ENCODE measurements at places on chromosomes 16 and 17. TPM values are rescaled to one million over a fixed set of nuclear protein-coding genes. Genes with fewer than 3 reads are reported as not detected.
A peak's percentile ranks its signal among the peaks of the same experiment; 100 is the strongest.

DNA sequence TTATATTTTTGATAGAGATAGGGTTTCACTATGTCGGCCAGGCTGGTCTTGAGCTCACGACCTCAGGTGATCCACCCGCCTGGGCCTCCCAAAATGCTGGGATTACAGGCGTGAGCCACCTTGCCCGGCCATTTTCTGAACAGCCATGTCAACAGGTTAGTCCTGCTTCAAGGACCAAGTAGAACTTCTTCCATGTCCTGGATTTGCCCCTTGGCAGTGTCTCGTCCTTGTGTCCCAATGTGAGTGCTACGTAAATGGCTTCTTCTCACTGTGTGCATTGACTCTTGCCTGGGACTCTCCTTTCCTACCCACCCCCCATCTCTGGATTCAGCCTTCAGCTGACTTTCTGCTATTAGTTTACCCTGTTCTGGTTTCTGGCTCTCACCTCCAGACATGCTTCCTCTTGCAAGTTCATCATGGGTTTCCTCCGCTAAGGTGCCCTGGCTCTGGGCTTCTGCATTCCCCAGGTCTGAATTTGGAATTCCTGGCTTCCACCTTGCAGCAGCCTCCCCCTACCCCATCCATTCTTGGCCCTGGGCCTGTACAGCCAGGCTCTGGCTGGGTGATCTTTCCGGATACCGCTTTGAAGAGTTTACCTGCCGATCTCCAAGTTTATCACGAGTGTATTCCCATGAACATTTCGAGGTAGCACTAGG lies 14.0 kb upstream of the IRF8 start:
- no peak for DNase-seq

Gene ACAP1
- total RNA-seq = 30.7 TPM

DNA sequence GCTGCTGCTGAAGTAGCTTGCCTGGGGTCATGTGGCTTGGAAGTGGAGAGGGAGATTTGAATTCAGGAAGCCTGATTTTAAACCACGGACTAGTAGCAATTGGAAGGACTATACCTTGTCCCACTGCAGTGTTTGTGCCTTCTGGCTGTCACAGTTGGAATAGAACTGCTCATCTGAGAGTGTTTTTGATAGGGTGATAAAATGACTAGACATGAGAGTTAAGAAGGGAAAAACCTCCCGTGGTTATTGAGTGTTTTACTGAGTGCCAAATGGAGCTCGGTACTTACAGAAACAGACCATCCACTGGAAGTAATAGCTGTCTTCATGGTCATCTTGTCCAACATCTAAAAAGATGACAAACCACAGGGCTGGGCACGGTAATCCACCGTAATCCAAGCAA lies 70.4 kb downstream of the MSI2 start:
- DNase-seq = no peak

DNA sequence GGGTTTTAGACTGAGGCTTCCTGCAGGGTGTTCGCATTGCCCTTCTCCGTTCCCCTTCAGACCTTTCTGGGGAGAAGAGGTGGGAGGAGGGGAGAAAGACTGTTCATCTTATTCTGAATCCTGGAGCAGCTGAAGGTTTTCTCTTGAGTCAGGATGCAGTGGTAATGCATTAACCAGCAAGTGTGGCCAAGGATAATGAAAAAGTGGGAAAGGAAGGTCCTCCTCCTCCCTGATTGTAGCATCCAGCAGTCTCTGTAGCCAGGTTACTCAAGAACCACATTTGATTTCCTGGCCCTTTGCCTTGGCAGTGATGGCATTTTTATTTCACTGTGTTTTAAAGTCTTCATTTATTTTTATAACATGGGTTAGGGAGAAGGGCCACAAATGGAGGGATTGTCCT lies 59.1 kb downstream of the CYLD start:
- DNase-seq = no peak

Gene ARHGAP23
- 150 TPM for total RNA-seq

DNA sequence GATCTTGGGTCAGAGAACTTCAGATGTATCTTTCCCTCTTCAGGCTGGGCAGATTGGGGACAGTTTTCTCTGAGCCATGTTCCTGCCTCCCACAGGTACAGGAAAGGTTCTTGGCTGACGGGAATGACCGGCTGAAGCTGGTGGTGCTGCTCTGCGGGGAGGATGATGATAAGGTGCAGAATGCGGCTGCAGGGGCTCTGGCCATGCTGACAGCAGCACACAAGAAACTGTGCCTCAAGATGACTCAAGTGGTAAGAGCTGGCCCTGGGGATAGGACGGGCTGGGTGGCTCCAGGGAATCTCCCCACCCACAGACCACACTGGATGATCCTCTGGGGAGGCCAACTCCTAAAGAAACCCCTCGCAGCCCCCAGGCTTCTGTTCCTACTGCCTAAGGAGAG lies 10.9 kb downstream of the SLC35G3 start:
- DNase-seq = no peak

Gene SP6
- total RNA-seq = 1.0 TPM

GRCh38 chr17:19457830-19458271 lies 46.8 kb downstream of the RNF112 start:
- DNase-seq = peak; percentile 59

Gene TBC1D3H
- not detected for total RNA-seq

DNA sequence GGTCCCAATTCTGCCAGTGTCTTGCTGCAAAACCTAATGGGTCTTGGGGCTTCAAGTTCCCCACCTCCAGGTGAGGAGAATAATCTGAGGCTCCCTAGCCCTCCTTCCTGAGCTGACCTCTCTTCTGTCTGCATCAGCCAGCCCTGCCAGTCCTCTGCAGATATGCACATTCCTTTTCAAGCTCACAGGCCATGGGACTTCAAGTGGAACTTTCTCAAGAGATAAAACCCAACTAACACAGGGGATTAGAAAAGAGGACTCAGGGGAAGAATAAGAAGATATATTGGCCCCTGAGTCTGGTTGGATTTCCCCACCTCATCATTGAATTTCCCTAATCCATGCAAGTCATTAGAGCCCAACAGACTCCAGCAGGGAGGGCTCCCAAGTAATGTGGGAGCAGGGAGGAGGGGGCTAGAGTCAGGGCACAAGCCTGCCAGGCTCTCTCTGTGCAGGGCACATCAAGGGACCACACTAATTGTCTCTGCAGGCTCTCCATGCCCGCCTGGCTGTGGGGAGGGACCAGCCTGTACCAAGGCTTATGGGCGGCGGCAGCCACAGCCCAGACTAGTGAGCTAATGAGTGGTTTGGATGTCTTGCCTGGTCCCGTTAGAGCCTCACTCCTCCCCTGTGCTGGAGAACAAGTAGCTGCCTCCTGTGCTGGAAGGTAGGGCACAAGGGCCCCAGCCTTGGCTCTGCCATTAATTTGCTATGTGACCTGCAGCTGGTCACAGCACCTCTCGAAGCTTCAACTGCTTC lies 1.2 kb downstream of the KRT14 start:
- no peak for DNase-seq

DNA sequence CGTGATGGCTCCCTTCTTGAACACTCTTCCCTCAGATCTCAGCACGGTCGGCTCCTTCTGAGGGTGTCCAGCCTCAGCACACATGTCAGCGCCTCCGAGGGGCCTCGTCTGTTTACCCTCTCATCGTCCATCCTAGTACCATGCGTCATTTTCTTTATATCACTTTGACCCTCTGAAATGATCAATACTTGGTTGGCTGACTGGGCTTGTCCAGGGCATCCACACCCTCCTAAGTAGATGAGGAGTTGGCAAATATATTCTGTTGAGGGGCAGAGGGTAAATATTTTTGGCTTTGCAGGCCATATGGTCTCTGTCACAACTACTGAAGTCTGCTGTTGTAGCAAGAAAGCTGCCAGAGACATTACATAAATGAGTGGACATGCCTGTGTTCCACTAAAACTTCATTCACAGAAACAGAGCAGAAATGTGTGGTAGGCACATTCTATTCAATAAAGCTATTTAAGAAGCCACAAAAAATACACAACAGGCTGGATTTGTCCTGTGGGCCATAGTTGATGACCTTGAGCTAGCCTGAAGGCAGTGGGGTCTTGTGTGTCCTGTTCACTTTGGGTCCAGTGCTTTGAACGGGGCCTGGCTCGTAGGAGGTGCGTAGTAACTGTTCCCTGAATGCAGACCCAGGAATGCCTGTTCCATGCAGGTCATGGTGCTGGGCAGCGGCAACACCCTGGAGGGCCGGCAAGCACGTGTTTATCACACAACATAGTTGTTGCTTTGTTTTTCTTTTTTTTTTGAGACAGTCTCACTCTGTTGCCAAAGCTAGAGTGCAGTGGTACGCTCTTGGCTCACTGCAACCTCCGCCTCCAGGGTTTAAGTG lies 185.8 kb downstream of the SNX29 start:
- DNase-seq = no peak

DNA sequence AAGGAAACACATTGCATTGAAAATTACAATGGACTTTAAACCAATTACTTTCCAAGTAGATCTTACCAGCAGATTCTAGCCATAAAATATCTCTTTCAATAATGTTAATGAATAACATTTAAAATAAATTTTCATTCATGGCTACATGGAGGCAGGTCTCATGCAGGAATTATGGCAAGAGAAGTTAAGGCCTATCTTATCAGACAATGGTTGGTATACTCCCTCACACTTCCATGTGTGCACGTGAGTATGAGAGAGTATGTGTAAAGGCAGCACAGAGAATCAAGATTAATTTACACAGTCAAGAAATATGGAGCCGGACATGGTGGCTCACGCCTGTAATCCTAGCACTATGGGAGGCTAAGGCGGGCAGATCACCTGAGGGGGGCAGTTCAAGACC lies 76.5 kb downstream of the HELZ start:
- no peak for DNase-seq

GRCh38 chr17:45238155-45238774 lies 16.6 kb downstream of the FMNL1 start:
- DNase-seq = no peak

DNA sequence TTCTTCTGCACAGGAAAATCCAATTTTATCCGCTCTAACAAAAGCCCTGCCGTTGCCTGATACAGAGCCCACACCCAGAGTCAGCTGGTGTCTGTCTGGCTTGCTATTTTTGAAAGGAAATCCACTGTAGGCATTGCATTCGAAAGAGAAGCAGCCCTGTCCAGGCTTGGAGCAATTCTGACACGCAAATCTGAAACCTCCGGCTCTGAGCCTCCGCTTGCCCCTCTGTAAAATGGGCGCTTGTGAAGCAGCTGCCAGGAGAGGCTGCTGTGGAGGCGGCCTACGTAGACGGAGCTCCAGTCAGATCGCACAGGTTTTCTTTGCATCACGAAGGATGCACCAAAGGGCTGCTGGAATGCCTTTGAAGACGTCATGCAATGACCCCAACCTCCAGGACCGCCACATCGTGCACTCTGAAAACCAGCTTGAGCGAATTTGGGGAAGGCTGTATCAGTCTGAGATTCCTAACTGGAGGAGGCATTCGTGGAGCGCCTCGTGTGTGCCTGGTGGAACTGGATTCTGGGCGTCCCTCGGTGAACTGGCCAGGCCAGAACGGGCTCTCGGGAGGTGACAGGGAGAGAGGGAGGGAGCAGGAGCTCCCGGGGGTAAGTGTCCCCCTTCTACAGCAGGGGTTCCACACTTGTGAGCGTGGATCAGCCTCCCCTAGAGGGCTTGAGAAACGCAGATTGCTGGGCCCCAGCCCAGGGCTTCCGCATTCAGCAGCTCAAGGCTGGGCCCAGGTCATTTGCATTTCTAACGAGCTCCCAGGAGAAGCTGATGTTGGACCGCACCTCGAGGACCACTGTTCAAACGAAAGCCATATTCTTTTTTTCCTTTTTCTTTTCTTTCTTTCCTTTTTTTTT lies 215.5 kb downstream of the MRTFB start:
- peak; percentile 77 for DNase-seq

Gene CAPNS2
- 0.83 TPM for total RNA-seq

DNA sequence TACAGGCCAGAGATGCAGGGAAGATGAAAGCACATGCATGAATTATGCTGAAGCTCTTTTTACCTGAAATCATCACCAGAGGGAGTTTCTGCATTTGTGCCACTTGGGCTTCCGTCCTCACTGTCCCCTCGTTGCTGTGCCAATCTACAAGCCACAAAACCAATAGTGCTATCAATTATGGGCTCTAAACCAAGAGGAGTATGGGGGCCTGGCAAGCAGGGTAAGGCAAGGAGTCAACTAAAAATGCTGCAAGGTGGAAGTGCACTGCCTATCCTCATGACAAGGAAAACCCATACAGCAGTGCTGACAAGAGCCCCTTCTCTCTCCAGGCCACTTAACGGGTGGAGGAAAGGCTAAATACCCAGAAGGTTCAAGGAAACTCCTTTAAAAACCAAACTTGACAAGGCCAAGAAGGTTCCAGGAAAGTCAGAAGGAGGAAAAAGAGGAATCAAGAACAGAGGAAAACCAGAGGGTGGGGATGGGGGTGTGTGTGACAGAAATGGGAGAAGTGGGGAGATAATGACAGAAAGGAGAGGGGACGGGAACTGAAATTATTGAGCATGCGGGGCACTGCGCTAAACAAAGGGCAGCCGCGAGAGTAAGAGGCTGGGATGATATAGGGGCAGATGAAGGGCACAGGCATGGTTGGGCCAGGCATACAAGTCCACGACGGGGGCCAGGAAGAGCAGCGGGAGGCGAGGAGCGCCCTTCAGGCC lies 674 bp downstream of the C17orf75 start:
- DNase-seq = no peak

Gene C16orf54
- not detected for total RNA-seq

GRCh38 chr17:62051053-62051452 lies 14.0 kb downstream of the MED13 start:
- DNase-seq = no peak

- no peak for DNase-seq
Measured at GRCh38 chr16:72131036-72131435, 37.4 kb downstream of the DHX38 start.

DNA sequence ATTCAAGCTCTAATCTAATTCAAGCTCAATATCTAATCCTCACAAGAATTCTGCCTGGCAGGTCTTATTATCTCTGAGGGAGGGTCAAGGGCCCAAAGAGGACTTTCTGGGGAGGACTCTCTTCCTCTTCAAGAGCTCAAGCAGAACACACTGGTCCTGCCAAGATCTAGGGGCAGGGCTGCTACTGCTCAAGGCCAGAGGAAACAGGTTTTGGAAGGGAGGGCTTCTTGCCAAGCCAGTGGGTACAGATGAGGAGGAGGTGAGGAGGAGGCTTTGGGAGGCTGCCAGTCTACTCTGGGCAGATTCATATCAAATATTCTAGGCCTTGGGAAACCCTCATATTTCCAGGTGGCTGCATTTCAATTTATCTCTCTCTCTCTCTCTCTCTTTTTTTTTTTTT lies 51.8 kb upstream of the IL34 start:
- DNase-seq = no peak

- no peak for DNase-seq
Measured at GRCh38 chr17:56114469-56114868, 38.8 kb upstream of the ANKFN1 start.

- DNase-seq = no peak
Measured at GRCh38 chr16:47625115-47625567, 164.0 kb downstream of the PHKB start.

- peak; percentile 64 for DNase-seq
Measured at GRCh38 chr17:61451538-61452300, 503 bp upstream of the TBX4 start.
